ENCODE measurements at places on chromosomes 12 and 14.
A peak's percentile ranks its signal among the peaks of the same experiment; 100 is the strongest.

- DNase-seq, result no peak
Measured at GRCh38 chr12:102966200-102966863, 8.9 kb downstream of the ASCL1 start.

GRCh38 chr12:2641761-2642160, 153.0 kb upstream of the FKBP4 start:
- no peak for DNase-seq

GRCh38 chr12:1947081-1947480, 28.6 kb upstream of the CACNA2D4 start:
- no peak for DNase-seq

GRCh38 chr14:104732355-104732804, 8.4 kb downstream of the ADSS1 start:
- no peak for DNase-seq

DNA sequence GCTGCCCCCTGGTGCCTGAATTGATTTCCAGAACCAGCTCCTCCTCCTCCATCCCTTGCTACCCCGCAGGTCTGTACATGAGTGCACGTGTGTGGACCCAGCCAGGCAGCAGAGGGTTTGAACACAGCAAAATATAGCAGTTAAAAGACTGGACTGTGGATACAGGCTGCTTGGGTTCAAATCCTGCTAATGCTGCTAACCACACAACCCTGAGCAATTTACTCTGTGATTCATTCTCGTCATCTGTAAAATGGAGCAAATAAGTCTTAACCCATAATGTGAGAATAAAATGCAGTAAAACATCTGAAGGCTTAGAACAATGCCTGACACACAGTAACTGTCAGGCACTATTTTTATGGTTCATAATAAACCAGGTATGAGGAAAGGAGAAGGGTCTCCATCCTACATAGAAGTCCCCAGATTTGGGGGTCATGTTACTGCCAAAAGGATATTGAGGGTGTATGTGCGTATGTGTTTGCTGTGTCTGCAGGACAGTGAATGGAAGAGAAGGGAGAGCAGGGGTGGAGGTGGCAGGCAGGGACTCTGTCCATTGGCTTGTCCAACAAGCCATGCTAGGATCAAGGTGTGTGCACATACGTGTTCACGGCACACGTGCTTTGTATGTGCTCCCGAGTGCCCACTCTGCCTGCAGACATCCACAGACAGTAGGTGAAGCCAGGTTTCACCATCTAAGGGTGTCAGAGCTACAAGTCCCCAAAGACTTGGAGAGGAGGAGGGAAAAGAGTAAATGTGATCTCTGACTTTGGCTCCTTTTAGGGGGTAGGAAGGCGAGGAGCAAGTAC, 1.5 kb upstream of the STAT6 start:
- no peak for DNase-seq

GRCh38 chr12:11801643-11802042, 152.2 kb downstream of the ETV6 start:
- DNase-seq, result peak; percentile 30

DNA sequence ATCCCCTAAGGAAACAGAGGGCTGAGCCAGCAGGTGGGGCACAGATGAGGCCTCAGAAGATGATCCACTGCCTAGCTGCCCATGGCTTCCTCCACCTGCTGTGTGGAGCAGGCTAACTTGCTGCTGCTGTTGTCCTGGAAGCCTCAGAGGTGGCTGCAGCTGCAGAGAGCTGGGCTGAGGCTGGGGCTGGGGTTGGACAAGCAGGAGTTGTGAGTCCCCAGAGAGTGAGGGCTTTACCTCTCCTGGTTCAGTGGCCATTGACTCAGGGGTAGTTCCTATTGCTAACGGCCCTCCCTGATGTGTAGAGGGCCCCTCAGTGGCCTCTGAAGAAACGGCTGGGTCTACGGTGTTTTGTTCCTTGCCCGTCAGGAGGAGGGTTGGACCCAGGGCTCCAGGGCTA, 13.7 kb upstream of the PRKAG1 start:
- no peak for DNase-seq

DNA sequence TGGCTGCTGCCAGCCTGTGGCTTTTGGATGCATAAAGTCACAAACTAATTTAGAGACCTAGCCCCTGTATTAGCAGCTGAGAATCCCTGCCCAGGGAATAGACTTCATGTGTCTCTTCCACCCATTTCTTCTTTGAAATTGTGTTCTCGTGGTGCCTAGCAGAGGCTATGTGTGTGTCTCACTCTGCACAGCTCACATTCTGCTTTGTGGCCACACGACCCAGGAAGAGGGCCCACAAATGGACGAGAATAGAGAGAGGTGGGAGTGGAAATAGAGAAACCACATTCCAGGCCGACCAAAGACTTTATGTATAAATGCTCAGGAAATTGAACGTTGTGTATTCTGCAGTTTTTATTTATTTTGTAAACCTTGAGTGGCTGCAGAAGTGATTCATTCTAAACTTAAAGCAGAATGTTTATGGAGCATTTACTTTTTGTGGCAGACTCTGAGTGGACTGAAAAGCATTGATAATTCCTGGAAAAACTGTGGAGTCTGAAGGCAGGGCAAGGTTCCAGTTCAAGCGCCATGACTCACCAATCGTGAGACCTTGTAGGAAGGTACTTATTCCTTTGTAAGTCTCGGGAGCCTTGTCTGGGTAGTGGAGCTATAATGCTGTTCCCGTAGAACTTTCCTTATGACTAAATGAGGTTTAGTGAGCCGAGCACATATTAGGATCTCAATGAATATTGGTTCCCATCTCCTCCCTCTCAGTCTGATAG, 9.1 kb downstream of the B4GALNT3 start:
- no peak for DNase-seq

GRCh38 chr14:93964820-93965286, 11.5 kb downstream of the ASB2 start:
- no peak for DNase-seq

GRCh38 chr14:67766035-67766680, 50.2 kb downstream of the ZFYVE26 start:
- no peak for DNase-seq

DNA sequence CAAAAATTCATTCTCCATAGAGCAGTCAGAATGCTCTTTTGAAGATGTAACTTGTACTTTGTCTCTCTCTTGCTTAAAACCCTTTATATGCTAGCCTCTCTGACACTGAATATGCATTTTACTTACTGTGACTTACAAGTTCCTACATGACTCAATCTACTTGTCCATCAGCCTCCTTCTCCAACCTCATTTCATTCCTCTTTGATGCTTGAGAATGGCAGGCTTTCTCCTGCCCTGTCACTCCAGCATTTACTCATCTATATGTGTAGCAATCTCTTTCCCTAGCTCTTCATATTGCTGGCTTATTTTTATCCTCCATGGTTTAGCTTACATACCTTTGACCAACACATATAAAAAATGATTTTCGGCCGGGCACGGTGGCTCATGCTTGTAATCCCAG, 561.9 kb downstream of the CCER1 start:
- DNase-seq, result no peak

GRCh38 chr12:52125476-52125900, 46.0 kb downstream of the SMIM41 start:
- DNase-seq, result no peak

GRCh38 chr12:106284358-106285105, 18.0 kb upstream of the TCP11L2 start:
- no peak for DNase-seq

- no peak for DNase-seq
Measured at GRCh38 chr14:64095620-64096019, 198.6 kb downstream of the ESR2 start.

GRCh38 chr12:52540531-52540930, 12.4 kb downstream of the KRT71 start:
- no peak for DNase-seq

DNA sequence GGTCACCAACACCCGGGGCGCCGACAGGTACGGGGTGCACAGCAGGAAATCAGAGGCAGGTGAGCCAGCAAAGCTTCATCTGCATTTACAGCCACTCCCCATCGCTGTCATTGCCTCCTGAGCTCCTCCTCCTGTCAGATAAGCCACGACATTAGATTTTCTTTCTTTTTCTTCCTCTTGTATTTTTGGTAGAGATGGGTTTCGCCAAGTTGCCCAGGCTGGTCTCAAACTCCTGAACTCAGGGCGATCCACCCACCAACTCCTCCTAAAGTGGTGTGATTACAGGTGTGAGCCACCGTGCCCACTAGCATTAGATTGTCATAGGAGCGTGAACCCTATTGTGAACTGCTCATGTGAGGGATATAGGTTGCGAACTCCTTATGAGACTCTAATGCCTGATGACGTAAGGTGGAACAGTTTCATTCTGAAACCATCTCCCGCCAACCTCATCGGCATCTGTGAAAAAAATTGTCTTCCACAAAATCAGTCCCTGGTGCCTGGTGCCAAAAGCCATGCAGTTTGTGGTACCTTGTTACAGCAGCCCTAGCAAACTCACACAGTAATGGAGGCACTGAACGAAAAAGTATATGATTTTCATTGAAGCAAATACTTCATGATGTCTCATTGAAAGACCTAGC, 1.5 kb downstream of the STYK1 start:
- DNase-seq, result no peak

DNA sequence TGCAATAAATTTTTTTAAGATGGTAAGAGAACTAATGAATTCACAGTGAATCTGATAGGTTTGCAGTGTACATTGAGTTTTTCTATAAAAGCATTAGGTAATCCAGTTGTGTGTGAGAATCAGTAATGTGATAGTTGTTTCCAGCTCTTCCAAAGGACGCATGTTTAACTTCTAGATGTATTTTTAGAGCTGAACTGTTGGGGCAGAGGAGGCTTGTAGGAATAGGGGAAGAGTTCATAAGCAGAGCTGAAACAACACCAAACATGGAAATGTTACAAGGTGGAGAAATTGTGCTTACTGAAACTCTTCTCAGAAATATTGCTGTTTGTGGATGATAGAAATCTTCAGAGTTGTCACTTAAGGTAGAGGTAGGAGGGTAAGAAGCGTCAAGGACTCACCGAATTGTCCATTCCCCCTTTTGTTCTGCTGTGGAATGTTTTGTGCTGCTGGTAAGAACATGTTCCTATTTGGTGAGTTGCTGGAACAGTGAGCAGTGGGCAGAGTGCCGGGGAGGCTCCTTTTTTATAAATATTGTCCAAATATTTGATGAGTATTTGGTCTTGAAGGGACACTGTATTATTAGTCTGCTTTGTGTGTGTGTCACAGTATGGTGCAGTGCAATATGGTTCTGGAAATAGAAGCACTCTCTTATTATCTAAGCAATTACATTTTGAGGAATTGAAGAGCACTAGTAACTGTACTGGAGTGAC, 76.7 kb downstream of the ANO6 start:
- DNase-seq, result no peak

DNA sequence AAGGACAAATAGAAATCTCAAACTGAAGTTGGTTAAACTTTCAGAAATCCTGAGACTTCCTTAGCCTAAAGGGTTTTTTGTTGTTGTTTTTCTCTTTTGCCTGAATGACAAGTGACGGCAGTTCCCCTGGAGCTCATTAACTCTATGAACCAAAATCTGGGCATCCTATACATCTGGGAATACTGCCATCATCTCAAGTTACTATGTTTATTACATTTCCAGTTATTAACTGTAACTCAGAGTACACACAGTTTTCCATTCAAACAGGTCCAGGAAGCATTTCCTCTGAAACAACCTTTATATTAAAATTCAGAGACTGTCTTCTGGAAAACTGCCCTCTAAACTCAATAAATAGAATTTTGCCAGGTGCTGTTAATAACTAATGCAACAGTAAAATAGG, 55.6 kb upstream of the CDKL1 start:
- no peak for DNase-seq

GRCh38 chr12:5546616-5547015, 114.7 kb downstream of the NTF3 start:
- DNase-seq, result no peak

DNA sequence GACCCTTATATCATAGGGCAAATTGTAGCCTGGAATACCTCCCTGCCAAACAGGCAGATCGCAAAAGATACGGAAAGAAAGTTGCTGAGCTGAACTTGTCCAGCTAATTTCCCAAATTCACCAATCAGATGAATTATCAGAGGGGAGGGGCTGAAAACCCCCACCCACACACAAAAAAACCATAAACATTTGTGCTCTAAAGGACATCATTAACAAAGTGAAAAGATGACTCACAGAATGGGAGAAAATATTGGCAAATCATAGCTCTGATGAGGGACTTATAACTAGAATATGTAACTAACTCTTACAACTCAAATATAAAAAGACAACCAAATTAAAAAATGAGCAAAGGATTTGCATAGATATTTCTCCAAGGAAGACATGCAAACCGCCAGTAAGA, 36.3 kb downstream of the PTHLH start:
- no peak for DNase-seq

DNA sequence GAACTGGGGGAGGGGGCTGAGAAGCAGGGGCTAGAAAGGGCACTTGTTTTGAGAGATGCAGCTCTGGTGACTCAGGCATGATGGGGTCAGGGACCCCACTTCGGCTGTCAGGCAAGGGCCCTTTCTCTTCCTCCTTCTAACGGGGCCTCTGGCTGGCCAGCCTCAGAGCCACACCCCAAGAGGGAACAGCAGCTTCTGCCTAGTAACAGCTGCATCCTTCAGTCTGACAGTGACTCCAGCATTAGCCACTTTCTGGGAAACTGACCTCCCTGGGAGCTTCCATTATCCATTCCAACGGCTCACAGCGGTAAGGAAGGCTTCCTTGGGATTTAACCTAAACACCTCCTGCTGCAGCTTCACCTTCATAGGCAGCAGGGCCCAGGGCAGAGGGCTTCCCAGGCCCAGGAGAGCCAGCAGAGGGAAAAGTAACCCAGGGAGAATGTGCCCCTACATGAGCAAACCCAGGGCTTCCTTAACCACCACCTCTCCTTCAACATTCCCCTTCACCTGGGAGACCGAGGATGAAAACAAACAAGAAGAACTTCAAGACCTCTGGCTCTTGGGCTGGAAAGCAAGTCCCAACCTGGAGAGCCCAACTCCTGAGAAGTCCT, 2.7 kb downstream of the NCKAP5L start:
- no peak for DNase-seq

DNA sequence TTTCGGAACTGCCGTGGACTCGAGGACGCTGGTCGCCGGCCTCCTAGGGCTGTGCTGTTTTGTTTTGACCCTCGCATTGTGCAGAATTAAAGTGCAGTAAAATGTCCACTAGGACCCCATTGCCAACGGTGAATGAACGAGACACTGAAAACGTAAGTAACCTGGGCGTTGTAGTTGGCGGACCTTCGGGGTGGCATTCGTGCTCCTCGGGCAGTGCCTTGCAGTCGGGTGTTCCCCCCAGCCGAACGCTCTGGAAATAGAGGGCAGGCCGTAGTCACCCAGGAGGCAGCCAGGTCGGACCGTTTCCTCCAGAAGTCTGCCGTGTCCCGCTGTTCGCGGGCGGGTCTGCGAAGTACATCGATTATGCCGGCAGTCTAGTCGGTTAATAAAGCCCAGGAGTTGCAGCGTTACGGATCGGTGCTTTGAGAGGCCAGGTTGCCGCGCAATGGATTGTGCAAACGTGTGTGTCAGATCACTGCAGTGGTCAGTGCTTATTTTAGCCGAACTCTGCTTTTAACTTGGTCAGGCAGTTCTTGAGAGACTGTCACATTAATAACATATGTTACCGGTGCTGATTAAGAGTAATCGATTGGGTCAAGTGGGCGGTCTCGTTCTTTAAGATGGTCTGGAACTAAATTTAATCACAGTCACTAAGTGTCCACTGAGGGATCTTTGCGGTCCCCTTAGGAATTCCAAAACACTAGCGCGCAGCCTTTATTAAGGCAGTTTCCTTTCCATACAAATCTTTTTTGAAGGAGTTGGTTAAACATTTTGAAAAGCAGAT, 906 bp downstream of the MARK3 start:
- no peak for DNase-seq

GRCh38 chr12:64082866-64083268, 139.2 kb downstream of the KICS2 start:
- DNase-seq, result no peak
